ENCODE measurements at places on chromosomes 12 and 14. TPM values are rescaled to one million over a fixed set of nuclear protein-coding genes. Genes with fewer than 3 reads are reported as not detected.

Gene RERG
- total RNA-seq, result not detected

Gene DGKA
- total RNA-seq, result 383 TPM

Gene PIGH
- 13.1 TPM for total RNA-seq

Gene TAS2R31
- 1.1 TPM for total RNA-seq

GRCh38 chr12:132538663-132538990 lies 48.7 kb downstream of the FBRSL1 start:
- DNase-seq, result no peak

- no peak for DNase-seq
Measured at GRCh38 chr12:65269603-65270002, 8.9 kb upstream of the MSRB3 start.

GRCh38 chr14:70780396-70781075 lies 28.8 kb downstream of the MAP3K9 start:
- no peak for DNase-seq

GRCh38 chr12:75814851-75815754 lies 216.5 kb downstream of the PHLDA1 start:
- DNase-seq, result no peak

DNA sequence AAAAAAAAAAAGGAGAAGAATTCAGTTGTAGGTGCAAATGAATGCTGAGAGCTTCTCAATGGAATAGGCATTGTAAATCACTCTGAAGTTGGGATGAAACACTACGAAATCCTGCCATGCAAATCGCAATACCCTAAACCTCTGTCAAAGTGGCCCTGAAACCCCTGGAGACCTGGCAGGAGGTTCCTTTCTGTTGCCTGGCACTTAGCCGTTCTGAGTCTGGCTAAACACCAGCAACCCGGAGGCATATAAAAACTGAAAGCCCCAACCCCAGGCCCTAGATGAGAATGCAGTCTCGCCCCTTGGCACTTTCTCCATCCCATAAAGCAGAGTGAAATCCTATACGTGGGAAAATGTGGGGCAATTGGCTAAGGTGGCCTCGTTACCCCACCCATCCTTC lies 151.5 kb upstream of the PARP11 start:
- DNase-seq, result no peak

GRCh38 chr14:59356767-59357166 lies 108.4 kb downstream of the GPR135 start:
- DNase-seq, result no peak
